ENCODE measurements at places on chromosomes 2 and 18.
A peak's percentile ranks its signal among the peaks of the same experiment; 100 is the strongest.

GRCh38 chr2:27249159-27249890 is 13.5 kb downstream of the SLC30A3 start:
- no peak for DNase-seq
- no peaks in the 10 kb centered on the region for H3K4me1 ChIP-seq
- H3K36me3 ChIP-seq, result peaks cover 3% of the 10 kb centered on the region
- H3K27me3 ChIP-seq, result peaks cover 12% of the 10 kb centered on the region

- H3K4me3 ChIP-seq, result no peak overlapping the region
- no peaks in the 10 kb centered on the region for H3K36me3 ChIP-seq
- no peaks in the 10 kb centered on the region for H3K4me1 ChIP-seq
- DNase-seq, result no peak
- no peaks in the 10 kb centered on the region for H3K27me3 ChIP-seq
Measured at GRCh38 chr2:228649876-228650275, 468.4 kb upstream of the SPHKAP start.

DNA sequence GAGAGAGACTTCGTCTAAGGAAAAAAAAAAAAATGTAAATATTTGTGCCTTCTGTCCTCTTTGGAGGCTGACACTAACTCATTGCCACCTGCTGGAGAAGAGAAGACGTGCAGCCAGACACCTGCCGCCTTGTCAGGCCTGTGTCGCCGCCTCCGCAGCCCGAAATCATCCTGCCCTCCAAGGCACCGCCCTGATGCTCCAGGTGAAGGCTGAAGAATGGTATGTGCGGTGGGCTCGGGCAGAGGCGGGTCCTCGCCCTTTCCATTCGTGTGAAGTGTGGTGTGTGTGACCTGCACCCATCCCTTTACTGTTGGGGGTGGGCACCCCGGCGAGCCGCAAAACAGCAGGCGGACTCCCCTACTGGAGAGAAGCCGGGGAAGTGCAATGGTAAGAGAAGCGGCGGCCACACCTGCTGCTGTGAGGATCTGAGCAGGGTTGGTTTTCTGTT is 60.4 kb downstream of the FAM161A start:
- no peaks in the 10 kb centered on the region for H3K36me3 ChIP-seq
- DNase-seq, result peak; percentile 44
- H3K4me1 ChIP-seq, result peaks cover 5% of the 10 kb centered on the region

DNA sequence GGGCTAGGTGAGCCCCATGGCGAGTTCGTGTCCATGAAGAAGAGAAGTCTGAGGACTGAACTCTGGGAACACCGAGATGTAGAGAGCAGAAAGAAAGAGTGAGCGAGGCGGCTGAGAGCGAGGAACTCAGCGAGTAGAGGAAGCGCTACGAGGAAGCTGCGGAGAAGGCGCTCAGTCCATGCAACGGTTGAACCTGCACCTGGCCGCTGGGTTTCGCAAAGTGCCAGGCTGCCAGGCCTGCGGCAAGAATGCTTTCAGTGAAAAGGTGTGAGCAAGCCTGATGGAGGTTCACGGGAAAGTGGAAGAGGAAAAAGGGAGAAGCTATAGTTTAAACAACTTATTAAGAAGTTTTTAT is 251.0 kb upstream of the TMEM200C start:
- H3K4me1 ChIP-seq, result no peaks in the 10 kb centered on the region
- no peak for DNase-seq
- H3K4me3 ChIP-seq, result no peak overlapping the region
- H3K27ac ChIP-seq, result no peak overlapping the region
- no peaks in the 10 kb centered on the region for H3K27me3 ChIP-seq
- no peaks in the 10 kb centered on the region for H3K36me3 ChIP-seq

GRCh38 chr2:142694282-142694681 is 183.2 kb upstream of the KYNU start:
- H3K36me3 ChIP-seq, result no peaks in the 10 kb centered on the region
- no peaks in the 10 kb centered on the region for H3K27me3 ChIP-seq
- peaks cover 5% of the 10 kb centered on the region for H3K4me1 ChIP-seq
- no peak for DNase-seq

- DNase-seq, result no peak
- H3K27ac ChIP-seq, result no peak overlapping the region
- H3K27me3 ChIP-seq, result peaks cover 8% of the 10 kb centered on the region
- no peaks in the 10 kb centered on the region for H3K36me3 ChIP-seq
Measured at GRCh38 chr2:110883406-110883805, 151.0 kb downstream of the ACOXL start.

DNA sequence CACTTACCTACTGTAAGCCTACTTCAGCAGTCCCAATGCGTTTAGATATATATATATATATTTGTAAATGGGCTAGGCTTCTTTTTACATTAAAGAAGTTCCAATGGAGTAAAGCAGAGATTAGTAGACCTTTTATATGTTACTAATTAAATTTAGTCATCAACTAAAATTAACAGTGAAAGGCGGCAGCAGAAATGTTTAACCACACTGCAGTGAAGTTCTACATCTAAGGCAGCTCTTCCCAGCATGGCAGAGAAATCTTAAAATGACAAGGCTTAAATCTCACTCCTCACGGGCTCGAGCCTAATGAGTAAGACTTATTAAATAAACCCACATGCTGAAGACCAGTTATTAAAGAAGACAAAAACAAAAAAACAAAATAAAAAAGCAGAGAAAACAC is 19.1 kb upstream of the KANSL1L start:
- no peak for DNase-seq
- peaks cover 5% of the 10 kb centered on the region for H3K27me3 ChIP-seq
- H3K4me3 ChIP-seq, result no peak overlapping the region
- no peak overlapping the region for H3K27ac ChIP-seq

DNA sequence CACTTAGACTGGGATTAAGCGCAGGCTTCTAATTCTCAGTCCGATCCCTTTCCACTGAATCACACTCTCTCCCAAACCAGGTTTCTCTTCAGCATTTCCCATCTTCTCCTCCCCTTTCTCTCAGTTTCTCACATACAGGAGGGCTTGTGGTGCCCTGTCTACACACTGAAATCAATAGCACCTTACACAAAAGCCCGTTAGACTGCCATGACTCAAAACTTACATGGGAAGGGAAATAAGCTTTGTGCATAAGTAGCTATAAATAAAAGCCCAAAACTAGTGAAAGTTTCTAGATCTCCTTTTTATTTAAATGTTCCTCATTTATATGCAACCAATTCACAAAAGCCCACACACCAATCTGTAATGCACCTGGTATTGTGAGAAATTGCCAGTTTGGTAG is 318.4 kb downstream of the TXNL1 start:
- no peaks in the 10 kb centered on the region for H3K36me3 ChIP-seq
- H3K4me1 ChIP-seq, result peaks cover 47% of the 10 kb centered on the region
- DNase-seq, result no peak
- H3K27me3 ChIP-seq, result no peaks in the 10 kb centered on the region

DNA sequence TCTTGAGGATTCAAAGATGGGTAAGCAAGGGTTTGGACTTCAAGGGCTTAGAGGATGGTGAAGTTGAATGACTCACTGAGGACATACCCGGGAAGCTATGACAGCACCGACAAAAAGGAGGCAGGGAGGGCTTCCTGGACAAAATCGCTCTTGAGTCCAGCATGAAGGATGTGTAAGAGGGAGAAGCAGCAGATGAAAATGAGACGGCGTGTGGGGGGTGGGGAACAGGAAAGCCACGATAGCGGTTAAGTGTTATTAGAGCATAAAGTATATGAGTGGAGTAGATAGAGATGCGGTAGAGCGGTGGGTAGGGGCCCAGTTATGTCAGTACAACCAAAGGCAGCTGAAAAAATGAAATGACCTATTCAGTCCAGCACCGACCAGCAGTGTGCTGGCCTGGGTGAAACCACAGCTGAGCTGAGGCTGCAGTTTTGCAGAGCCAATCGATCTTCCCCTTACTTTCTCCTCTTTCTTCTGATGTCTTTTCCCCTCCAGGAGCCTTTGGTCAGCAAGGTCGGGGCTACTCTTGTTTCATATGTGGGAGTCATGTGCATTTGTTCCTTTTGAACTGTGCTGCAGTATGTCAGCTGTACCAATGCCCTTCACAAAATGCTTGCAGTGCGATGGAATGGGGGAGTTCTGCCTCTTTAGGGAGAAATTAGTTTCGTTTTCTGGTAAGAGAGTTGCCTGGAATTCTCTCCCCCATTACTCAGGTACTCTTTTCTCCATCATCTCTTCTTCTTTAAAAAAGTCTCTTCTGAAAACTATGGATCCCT is 2.0 kb upstream of the THUMPD2 start:
- H3K27me3 ChIP-seq, result no peaks in the 10 kb centered on the region
- no peak for DNase-seq
- H3K27ac ChIP-seq, result peak overlapping the region; percentile 2
- peaks cover 48% of the 10 kb centered on the region for H3K4me1 ChIP-seq
- peaks cover 4% of the 10 kb centered on the region for H3K36me3 ChIP-seq
- H3K4me3 ChIP-seq, result peak overlapping the region; percentile 54

DNA sequence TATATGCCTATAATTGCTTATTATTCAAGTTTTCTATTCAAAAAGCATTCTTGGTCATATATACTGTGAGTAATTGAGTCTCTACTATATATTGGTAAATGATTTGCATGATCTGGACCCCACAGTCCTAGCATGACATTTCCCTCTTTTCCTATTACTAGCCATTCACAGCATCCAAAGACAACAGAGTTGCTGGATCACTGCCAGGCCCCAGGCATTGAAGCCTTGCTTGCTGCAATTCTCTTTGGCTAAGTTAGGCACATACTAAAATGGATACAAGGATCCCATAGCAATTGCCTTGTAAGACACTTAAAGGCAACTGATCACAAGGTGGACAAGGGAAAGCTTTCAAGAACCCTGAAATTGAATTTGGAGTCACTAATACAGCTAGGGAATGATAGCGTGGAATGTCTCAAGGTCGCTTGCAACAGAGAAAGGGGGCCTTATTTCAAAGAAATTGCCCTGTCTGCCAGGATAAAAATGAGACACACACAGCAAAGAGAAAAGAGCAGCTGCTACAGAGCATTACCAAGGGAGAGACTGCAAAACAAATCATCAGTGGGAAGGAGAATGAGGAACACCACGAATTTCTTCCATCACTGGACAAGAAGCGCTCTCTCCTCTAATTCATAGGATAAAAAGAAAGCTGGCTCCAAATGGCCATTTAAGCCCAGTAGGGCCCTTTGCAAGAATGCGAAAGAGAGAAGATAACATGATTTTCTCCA is 77.1 kb upstream of the EPHA4 start:
- no peaks in the 10 kb centered on the region for H3K27me3 ChIP-seq
- H3K4me1 ChIP-seq, result no peaks in the 10 kb centered on the region
- no peak overlapping the region for H3K4me3 ChIP-seq
- H3K36me3 ChIP-seq, result no peaks in the 10 kb centered on the region
- DNase-seq, result no peak
- no peak overlapping the region for H3K27ac ChIP-seq

- H3K36me3 ChIP-seq, result peaks cover 24% of the 10 kb centered on the region
- H3K27me3 ChIP-seq, result no peaks in the 10 kb centered on the region
- H3K4me1 ChIP-seq, result peaks cover 42% of the 10 kb centered on the region
- no peak for DNase-seq
- H3K4me3 ChIP-seq, result peak overlapping the region; percentile 96
- H3K27ac ChIP-seq, result peak overlapping the region; percentile 99
Measured at GRCh38 chr2:161135951-161136593, 24.2 kb upstream of the TANK start.

DNA sequence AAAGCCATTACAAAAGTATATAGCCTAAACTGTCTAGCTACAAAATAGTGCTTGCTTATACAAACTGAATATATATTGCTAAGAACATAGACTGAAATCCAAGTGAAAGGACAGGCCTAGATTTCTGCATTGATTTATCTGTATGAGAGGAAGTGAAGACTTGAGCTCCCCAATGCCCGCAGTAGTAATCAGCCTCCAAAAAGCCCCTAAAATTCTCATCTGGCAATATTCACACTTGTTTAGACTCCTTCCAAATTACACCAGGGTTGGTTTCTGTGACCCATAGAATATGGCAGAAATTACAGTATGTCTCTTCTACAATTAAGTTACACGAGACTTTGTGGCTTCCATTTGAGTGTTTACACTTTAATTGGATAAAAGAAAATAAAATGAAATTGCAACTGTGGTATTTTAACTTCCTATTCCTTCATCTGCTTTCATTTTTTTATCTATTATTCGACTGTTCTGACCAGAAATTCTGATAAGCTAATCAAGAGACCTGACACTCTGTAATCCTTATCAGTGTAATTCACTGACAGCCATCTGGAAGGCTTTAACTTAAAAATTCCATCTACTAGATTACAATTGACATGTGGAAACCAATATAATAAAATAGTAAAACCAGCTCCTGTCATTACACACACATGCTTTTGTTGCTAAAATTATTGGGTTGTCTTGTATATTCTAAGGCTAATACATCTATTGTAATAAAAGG is 21.1 kb downstream of the ABCB11 start:
- H3K4me3 ChIP-seq, result no peak overlapping the region
- no peak overlapping the region for H3K27ac ChIP-seq
- no peaks in the 10 kb centered on the region for H3K36me3 ChIP-seq
- H3K27me3 ChIP-seq, result no peaks in the 10 kb centered on the region
- DNase-seq, result no peak

GRCh38 chr2:47569658-47570475 is 166.9 kb downstream of the MSH2 start:
- H3K36me3 ChIP-seq, result no peaks in the 10 kb centered on the region
- peaks cover 47% of the 10 kb centered on the region for H3K27me3 ChIP-seq
- peaks cover 17% of the 10 kb centered on the region for H3K4me1 ChIP-seq
- H3K4me3 ChIP-seq, result peak overlapping the region; percentile 77
- no peak for DNase-seq

DNA sequence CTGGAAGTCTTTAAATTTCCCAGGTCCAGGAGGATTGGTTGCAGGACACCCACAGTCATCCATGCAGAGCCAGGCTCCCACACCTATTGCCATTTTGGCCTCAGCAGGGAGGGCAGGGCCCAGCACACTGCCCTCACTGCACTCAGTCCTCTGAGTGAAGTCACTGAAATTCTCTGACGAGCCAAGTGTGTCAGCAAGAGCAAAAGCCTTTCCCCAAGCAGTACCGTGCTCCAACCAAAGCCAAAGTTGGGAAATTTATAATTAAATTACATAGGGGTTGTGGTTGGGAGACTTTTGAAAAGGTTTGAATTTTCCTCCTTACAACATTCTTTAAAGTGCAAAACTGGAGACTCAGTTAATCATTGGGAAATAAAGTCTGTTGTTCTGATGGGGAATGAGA is 98.5 kb upstream of the CD226 start:
- H3K36me3 ChIP-seq, result peaks cover 40% of the 10 kb centered on the region
- H3K4me1 ChIP-seq, result no peaks in the 10 kb centered on the region
- no peak overlapping the region for H3K27ac ChIP-seq
- no peaks in the 10 kb centered on the region for H3K27me3 ChIP-seq
- DNase-seq, result no peak

DNA sequence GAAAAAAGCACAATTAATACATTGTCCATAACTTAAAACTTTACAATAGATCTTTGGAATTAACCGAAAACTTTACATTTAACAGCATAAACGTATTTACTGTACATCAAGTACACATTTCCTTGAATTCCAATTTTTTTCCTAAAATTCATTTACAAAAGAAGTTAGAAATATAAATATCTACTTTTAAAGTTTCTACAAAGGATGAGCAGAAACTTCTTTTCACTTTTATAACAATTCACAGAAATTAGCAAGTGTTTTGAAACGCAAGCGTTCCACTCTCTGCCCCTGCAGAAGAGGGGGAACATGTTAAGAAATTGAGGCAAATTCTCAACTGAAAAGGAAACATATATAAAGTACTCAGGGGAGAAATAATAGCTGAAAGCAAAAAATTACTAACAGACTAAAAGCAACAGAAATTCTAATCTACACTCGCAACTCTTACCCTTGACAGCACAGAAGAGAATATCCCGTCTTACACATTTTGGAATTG is 1.5 kb downstream of the NFE2L2 start:
- peak overlapping the region; percentile 99 for H3K27ac ChIP-seq
- H3K27me3 ChIP-seq, result no peaks in the 10 kb centered on the region
- peaks cover 63% of the 10 kb centered on the region for H3K4me1 ChIP-seq
- H3K36me3 ChIP-seq, result peaks cover 36% of the 10 kb centered on the region
- peak overlapping the region; percentile 97 for H3K4me3 ChIP-seq

Data from activated B cell treated with CpG ODN at 0.5 μM for 24 hours (primary cell).